ENCODE measurements at places on chromosomes 12 and 14. TPM values are rescaled to one million over a fixed set of nuclear protein-coding genes. Genes with fewer than 3 reads are reported as not detected.

BHLHE41 gene
- 1.3 TPM for total RNA-seq

WNT1 gene
- not detected for total RNA-seq

KLRK1 gene
- 0.31 TPM for total RNA-seq

BBOF1 gene
- 11.9 TPM for total RNA-seq

FOXG1 gene
- 80.4 TPM for total RNA-seq

FAM186B gene
- total RNA-seq = not detected

TTC9 gene
- total RNA-seq = 26.9 TPM

TSPAN8 gene
- total RNA-seq = not detected

GALNT8 gene
- 63.5 TPM for total RNA-seq

MMP19 gene
- total RNA-seq = not detected

GPR132 gene
- 0.94 TPM for total RNA-seq

ESPL1 gene
- total RNA-seq = 2.8 TPM

JAG2 gene
- total RNA-seq = 31.3 TPM

MGAT4C gene
- 77.3 TPM for total RNA-seq

BMP4 gene
- not detected for total RNA-seq

PLEKHD1 gene
- total RNA-seq = 0.31 TPM

DENND5B gene
- total RNA-seq = 85.1 TPM

NR4A1 gene
- 8.5 TPM for total RNA-seq

HSPB8 gene
- 1.6 TPM for total RNA-seq

RND1 gene
- total RNA-seq = 29.1 TPM

GLIPR1L1 gene
- not detected for total RNA-seq

WSCD2 gene
- total RNA-seq = 4.7 TPM

NOS1 gene
- 4.4 TPM for total RNA-seq
